ENCODE measurements at places on chromosomes 11 and 22.
A peak's percentile ranks its signal among the peaks of the same experiment; 100 is the strongest.

- no peak for DNase-seq
Measured at GRCh38 chr22:45903355-45904135, 73.4 kb downstream of the WNT7B start.

DNA sequence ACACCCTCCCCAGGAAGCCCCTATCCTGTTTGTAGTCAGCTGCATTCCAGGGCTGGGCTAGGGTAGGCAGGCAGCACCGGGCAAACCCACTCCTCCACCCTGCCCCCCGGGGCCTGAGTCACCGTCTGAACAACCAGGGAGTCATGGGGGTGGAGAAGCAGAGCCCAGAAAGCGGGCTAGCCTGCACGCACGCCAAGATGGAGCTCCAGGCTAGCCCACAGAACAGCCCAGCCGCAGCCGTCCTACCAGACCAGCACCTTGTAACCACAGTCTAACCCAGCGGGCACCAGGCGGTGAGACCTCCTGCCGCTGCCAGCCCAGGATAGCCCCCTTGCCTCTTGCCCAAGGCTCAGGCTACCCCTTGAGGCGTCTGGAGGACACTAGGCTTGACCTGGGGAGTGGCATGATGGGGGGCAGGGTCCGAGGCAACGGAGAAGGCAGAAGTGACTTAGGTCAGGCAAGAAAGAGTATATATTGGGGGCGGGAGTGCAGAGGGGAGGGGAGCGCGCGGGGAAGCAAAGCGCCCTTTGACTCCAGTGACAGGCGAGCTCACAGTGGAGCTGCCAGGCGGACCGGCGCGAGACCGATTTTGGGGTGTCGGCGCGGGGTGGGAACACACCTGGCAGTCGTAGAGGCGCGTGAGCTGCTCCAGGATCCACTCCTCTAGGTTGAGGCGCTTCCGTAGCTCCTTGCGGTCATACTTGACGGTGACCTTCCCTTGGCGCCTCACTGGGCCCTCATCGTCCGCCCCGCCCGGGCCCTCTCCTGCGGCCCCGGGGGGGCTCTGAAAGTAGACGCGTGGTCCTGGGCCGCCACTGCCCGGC lies 734 bp downstream of the PPP1R14B start:
- DNase-seq = peak; percentile 70

DNA sequence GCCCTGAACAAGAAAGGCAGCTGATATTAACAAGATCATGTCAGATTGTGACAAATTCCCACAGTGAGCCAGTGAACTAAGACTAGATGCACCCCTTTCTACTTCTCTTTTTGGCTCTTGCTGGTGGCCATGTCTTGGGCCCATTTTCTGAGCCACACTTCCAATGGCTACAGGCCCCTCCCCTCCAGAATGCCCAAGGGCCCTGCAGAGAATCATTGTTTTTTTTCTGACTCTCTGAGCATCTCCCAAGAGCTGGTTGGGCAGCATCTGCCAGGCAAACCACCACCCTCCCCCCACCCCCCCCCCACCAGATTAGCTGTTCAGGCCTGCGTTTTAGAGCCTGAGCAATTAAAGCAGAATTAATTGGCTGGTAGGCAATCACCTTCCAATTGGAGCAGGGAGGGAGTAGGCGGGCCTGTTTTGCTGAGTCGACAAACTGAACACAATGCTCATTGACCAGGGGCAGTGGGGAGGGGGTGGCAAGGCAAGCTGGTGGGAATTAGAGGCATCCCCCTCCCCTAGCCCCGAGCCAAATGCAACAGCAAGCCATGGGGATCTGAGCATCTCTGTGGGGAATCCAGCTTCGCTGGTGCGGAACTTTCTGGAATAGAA lies 541.4 kb downstream of the MN1 start:
- no peak for DNase-seq

GRCh38 chr11:133070791-133071190 lies 461.5 kb downstream of the OPCML start:
- DNase-seq = no peak

GRCh38 chr22:50114221-50115021 lies 24.6 kb downstream of the MOV10L1 start:
- no peak for DNase-seq

DNA sequence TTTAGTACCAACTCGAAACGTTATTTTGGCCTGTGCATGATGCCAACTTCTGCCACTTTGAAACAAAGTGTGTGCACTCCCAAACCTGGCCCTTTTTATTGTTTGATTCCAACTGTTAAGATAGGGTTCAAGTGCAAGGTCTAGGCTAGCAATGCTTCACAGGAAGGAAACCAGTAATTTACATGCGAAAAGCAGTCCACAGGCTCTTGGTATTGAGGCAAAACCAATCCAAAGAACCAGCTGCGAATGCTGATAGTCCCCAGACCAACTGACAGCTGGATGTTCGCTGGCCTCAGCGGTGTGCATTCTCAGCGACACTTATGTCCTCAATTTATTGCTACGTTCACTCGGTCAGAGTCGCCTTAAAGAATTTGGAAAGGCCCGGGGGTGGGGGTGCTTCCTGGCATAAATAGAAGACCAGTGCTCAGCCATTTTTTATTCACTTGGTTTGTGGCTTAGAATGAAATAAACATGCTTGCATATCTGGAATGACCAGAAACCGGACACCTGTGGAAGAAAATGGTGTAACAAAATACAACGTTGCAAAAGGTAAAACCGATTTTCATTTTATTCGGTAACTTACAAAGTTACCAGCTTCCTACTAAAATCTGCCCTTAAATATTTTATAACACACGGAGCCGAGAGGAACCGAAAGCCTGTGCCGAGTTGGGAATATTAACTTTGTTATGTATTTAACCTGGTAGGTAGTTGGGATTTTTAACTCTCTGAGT lies 1.6 kb downstream of the CPT1A start:
- DNase-seq = no peak

DNA sequence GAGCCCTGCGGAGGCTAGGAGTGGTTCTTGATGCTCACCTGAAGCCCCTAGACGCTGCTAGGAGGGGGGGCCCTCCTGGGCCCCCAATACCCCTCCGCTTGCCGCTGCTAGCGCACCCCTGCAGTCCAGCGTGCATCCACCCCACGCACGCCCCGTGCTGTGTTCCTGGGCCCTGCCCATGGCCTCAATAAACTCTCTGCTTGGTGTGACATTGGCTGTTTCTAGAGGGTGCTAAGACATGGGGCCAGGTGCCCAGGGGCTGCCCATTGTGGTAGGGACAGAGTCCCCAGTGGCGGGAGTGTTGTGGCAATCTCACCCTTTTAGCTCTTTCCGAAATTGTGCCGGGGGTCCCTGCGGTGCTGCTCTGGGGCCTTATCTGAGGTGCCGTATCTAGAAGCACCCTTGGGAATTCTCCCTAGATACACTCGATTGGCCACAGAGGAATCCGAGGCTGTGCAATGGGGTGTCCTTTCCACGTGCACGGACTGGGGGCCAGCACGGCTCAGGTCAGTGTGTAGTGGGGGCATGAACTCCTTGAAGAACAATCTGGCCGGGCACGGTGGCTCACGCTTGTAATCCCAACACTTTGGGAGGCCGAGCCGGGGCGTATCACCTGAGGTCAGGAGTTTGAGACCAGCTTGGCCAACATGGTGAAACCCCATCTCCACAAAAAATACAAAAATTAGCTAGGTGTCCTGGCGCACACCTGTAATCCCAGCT lies 10.9 kb downstream of the MAPK8IP2 start:
- no peak for DNase-seq

GRCh38 chr11:74493791-74494630 lies 487 bp upstream of the LIPT2 start:
- DNase-seq = no peak

- DNase-seq = no peak
Measured at GRCh38 chr11:4699697-4700435, 2.2 kb upstream of the OR51E2 start.

GRCh38 chr22:29224121-29224858 lies 18.6 kb downstream of the EMID1 start:
- no peak for DNase-seq

GRCh38 chr22:25772288-25772687 lies 30.3 kb downstream of the MYO18B start:
- DNase-seq = no peak

- no peak for DNase-seq
Measured at GRCh38 chr11:27233654-27234042, 129.4 kb downstream of the CCDC34 start.

DNA sequence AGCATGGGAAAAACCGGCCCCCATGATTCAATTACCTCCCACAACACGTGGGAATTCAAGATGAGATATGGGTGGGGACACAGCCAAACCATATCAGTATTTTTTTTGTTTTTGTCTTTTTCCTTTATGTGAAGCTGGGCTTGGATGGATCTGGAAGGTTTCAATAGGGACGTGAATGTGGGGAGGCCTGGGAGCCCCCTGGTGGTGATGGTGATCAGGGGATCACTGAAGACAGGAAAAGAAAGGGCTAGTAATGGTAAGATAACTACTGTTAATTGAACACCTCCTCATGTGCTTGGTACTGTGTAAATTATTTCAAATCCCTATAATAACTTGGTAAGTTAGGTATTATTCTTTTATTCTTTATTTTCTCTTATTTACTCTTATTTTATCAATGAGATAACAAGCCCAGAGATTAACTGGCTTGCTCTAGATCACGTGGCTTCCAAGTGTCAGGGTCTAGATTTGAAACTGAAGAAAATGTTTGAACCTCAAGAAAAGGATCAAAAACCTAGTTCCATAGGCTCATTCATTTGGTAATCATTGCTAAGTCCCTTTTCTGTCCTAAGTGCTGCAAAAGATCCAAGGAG lies 364.2 kb downstream of the TENM4 start:
- peak; percentile 6 for DNase-seq
